Astrocyte (in vitro differentiated cells and primary cell): ENCODE measurements at places on chromosomes 2 and 18.

- peak; percentile 72 for DNase-seq
These were observed 11.0 kb upstream of the ALPK2 start for GRCh38 chr18:58639751-58640427.

DNA sequence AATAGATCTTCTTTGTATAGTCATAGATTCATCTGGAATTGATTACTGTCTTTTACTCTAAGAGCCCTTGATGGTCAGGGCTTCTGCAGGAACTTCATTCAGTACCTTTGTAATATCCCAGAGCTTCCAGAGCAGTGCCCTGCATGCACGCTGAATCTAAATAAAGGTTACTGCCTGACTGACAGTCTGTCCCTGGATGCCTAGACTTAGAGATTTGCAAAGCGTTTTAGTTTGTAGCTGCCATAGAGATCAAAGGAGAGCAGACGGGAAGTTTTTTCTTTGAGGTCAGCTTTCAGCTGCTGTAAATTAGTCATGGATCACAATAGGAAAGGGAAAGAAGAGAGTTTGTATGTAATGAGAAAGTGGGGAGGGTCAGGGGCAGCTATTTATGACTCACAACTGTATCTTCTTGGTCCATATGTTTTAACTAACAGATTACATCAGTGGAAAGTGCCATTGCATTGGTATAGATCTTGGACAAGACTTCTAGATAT, 45.2 kb upstream of the NYAP2 start:
- DNase-seq = peak; percentile 90

- DNase-seq = no peak
These were observed 156.7 kb downstream of the KLHL29 start for GRCh38 chr2:23541503-23542229.

DNA sequence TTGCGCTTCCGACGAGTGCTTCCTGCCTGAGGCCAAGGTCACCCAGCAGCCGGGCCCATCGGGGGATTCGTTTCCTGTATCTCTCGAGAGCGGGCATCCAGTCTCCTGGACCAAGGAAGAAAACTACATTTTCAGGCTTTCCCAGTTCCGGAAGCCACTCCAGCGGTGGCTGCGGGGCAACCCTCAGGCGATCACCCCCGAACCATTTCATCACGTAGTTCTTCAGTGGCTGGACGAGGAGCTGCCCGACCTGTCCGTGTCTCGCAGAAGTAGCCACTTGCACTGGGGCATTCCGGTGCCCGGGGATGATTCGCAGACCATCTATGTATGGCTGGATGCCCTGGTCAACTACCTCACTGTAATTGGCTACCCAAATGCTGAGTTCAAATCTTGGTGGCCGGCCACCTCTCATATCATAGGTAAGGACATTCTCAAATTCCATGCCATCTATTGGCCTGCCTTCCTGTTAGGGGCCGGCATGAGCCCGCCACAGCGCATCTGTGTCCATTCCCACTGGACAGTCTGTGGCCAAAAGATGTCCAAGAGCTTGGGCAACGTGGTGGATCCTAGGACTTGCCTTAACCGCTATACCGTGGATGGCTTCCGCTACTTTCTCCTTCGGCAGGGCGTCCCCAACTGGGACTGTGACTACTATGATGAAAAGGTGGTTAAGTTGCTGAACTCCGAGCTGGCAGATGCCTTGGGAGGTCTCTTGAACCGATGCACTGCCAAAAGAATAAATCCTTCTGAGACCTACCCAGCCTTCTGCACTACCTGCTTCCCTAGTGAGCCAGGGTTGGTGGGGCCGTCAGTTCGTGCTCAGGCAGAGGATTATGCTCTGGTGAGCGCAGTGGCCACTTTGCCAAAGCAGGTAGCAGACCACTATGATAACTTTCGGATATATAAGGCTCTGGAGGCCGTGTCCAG, 1.0 kb downstream of the MARS2 start:
- DNase-seq = no peak

GRCh38 chr2:168568476-168569267, 112.6 kb downstream of the CERS6 start:
- no peak for DNase-seq

DNA sequence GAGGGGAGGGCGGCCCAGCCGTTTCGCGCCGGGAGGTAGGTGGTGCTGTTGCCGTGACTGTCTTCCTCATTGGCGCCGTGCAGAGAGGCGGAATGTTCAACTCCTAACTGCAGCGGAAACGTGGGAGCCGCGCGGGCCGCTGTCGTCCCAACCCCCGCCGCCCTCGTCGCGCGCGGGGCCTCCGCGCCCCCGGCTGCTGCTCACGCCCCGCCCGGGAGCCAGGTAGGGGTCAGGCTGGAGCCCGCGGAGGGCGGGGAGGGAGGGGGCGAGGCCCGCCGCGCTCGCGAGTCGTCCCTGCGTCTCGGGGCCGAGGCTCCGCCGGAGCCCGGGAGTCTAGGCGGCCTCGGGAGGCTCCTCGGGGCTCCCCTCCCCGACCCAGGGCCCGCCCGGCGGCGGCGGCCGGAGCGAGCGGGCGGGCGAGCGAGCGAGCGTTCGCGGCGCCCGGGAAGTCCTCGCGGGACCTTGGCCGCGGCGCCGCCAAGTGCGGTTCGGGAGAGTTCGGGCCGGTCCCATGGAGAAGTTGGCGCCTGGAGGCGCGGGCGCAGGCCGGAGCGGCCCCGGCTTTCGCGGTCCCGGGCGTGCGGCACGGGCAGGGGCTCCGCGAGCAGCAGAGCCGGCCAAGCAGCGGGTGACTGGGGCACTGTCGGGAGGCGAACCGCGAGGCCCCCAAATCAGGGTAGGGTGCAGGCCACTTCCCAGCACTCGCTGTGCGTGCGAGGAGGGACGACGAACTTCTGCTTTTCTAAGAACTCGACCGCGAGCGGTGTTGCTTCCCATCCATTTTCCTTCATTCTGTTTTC, at the start of gene MAP3K20:
TSS of gene MAP3K20 (plus strand) at position 66 of the 800 bp plus-strand sequence. CDS start 15,186 bp downstream, outside the sequence.
- peak; percentile 59 for DNase-seq

DNA sequence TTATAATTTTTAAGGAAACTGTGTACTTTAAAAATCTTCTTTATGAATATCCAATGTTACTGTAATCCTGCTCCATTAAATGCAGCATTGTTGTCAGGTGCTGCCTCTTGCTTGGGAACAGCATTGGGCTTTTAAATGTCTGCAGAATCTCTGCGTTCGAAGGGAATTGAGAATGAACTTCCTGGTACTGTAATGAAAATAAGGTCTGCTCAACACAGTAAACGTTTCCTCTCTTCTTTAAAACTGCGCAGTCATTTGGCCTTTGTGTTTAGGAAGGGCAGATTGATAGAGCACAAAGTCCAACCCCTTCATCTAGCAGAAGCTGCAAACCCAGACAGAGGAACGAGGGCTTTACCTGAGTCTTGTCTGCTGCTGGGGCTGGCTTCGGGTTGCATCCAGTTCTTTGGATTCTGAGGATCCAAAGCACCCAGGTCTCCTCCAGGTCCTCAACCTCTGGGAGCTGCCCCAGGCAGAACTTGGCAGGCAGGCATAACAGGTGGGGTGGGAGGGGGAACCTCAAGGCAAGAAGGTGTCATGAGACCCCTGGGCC, 104.5 kb downstream of the UGGT1 start:
- no peak for DNase-seq

GRCh38 chr2:239692362-239692851, 291.6 kb upstream of the HDAC4 start:
- DNase-seq = no peak

GRCh38 chr2:100409975-100410647, 7.4 kb downstream of the CHST10 start:
- no peak for DNase-seq

DNA sequence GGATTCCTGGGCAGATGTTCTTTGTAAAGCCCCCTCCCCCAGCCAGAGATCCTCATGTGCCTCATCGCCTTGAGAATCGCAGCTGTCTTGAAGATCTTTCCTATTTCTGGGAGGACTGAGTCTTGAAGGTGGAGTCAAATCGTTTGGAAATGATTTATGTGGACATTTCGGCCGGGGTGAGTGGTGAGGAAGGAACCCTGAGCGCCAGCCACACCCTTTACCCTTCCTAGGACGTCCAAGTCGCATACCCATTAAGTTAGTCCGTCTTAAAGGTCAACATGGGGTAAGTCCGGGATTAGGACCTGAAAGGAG, 84.9 kb upstream of the ZCCHC2 start:
- DNase-seq = no peak

DNA sequence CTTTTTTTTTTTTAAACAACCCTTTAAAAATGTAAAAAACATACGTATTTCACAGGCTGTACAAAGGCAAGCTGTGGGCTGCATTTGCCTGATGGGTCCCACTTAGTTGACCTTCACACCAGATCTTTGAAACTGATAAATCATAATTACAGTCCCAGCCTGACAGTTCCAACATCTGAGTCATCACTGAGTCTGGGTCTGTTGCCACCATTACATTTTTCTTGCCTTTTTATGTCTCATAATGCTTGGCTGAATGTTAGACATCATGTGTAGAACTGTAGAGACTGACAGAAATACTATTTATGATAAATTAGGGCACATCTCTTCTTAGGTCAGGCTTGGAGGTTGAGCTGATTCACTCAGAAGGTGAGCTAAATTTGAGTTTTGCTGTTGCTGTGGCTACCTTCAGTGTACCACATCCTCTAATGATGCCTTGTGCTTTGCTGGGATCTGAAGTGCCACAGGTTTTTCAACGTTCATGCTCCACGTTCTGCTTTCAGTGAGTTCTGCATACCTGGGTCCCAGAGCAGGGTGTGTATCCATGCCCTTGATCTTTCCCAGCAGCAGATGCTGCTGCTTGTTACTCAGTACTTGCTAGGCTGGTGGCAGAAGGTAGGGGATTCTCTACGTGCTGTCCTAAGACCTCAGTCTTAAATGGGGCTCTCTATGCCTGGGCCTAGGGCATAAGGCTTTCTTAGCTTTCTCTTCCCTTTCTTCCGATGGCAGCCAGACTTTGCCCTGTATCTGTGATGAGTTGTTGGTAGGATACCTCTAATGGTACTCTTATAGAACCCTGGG, 160.6 kb upstream of the SMAD7 start:
- peak; percentile 74 for DNase-seq

GRCh38 chr18:8823530-8823929, 118.2 kb downstream of the MTCL1 start:
- DNase-seq = no peak

DNA sequence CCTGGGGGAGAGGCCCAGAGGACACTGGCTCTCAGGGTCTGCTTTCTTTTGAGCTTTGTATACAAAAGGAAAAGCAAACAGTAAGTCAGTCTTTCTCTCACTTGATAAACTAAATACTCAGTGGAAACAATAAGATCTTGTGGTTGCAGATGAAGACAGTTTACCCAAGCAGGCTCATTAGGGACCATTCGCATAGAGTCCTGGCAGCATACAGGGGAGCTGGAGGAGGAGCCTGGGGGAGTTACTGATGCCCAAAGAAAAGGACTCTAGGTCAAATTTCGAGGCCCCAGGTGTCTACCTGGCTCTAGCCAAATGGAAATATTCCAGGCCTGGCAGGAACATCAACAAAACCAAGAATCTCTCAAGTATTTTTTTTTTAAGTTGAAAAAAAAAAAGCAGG, 225.3 kb downstream of the CNTNAP5 start:
- DNase-seq = no peak

- DNase-seq = no peak
These were observed 141.1 kb downstream of the EN1 start for GRCh38 chr2:118706371-118706770.

DNA sequence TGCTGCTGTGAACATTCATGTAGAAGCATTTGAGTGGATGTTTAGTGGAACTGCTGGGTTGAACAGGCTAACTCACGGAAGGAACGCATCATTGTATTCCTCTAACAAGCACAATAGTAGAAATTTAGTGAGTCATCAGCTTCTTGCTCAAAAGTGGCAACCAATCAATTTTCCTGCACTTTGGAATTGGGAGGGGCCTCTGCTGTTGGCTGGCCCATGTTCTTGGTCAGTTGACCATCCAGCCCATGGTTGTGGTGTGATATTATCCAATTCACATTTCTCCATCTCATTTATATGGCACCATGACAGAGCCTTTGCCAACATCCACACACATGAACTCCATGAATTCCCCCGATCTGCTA, 95.0 kb downstream of the TNFRSF11A start:
- DNase-seq = peak; percentile 60

DNA sequence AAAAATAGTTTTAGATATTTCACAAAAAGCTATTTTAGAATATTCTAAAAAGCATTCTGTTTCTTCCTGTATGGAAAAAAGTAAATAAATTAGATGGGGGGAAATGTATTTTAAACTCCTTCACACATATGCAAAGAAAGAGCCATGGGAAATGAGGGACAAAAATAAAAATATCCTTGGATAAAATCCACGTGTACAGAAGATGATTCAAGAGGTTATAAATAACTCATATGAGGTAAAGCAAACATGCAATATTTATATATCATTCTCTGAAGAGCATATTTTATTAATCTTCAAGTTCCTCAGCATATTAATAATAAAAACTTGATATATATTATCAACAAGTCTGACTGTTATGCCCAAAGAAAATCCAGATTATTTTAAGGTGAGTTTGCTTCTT, 8.8 kb upstream of the GFPT1 start:
- DNase-seq = no peak

- peak; percentile 96 for DNase-seq
These were observed 199.2 kb downstream of the KCNS3 start for GRCh38 chr2:18077704-18078103.
